RWPE2 (cell line): ENCODE measurements at places on chromosomes 2 and 18.

GRCh38 chr18:50956116-50956515 lies 11.7 kb upstream of the ELAC1 start:
- no peak for DNase-seq

DNA sequence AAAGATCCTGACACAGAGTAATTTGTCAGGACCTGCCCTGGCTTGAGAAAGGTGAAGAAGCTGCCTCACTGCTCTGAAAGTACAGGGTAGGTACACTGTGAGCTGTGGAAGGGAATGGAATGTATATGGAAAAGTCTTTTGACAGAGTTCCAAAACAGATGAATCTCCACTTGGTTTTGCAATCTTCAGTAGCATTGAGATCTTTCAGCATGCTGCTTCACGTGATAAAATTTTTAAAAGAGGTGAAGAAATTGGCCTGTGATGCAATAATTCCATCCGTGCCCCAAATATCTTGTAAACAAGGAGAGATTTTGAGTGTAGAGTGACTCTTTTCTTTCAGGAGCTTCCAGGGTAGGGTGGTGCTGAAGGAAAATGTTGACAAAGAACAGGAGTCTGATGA lies 123.1 kb downstream of the OSR1 start:
- peak; percentile 66 for DNase-seq

DNA sequence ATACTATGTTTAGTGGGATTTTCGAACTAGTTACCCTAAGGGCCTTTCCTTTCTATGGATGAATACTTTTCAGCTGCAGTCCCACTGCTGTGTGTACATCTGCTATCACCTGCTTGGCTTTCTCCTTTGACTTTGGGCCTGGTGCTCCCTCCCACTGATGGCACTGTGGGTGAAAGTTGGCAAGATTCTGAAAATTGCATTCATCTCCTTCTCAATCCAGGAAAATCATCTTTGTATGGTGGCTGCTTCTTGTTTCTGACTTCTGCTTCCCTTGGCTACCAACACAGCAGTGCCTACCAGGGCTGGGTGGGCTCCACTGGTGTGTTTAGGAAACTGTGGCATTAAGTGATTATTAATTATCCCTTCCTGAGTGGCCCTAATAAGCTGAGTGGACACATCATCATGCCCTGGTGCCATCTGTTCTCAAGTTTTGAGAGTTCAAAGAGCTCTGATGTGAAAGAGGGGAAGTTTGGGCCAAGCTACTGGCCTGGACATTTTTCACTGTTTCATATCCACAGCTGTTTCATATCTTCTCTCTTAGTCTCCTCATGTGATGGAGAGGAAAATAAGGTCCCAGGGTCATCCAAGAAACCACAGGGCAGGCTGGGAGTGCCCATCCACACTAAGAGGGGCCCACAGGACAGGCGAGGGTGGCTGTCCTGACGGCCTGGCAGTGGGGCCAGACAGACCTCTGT lies 16.7 kb downstream of the HK2 start:
- DNase-seq, result no peak

DNA sequence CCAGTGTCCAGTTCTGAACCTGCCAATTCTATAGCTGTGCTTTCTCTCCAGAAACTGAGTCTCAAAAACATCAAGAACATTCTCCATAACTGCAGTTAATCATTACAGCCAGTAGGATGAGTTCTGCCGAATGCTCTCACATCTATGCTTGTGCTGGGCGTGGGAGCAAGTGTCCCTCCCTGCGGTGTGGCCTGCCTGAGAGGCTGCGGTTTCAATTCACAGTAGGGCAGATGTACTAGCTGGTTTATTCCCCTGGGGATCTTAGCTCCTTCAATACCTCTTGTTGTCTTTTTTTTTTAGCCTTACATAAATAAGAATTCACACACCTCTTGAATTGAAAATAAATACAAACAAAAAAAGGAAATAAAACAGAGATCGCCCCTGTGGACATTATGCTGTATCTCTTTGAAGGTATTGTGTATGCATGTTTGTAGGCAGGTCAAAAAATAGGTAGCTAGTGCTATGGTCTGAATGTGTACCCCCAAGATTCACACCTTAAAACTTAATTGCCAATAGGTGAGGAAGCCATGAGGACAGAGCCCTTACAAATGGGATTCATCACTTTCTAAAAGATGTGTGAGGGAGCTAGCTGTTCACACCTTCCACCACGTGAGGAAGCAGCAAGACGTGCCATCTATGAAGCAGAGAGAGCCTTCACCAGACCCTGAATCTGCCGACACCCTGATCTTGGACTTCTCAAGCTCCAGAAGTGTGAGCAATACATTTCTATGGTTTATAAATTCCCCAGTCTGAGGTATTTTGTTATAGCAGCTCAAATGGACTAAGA lies 74.3 kb downstream of the BCL2L11 start:
- DNase-seq, result no peak

DNA sequence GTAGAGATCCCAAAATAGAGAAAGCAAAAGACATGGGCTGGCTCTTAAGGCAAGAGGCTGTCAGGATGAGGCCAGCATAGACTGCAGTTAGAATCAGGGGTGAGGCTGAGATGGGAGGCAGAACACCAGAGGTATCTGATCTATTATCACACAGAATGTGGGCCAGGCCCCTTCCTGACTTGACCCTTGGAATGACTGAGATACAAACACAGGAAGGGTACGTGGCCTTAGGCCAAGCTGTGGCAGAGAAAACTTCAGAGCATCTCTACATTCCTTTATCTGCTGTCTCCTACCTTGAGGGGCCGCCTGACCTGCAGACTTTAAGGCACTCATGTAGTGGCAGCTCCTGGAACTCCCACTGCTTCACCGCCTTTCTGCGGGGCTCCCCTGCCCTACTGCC lies 28.4 kb downstream of the TMEM17 start:
- no peak for DNase-seq

DNA sequence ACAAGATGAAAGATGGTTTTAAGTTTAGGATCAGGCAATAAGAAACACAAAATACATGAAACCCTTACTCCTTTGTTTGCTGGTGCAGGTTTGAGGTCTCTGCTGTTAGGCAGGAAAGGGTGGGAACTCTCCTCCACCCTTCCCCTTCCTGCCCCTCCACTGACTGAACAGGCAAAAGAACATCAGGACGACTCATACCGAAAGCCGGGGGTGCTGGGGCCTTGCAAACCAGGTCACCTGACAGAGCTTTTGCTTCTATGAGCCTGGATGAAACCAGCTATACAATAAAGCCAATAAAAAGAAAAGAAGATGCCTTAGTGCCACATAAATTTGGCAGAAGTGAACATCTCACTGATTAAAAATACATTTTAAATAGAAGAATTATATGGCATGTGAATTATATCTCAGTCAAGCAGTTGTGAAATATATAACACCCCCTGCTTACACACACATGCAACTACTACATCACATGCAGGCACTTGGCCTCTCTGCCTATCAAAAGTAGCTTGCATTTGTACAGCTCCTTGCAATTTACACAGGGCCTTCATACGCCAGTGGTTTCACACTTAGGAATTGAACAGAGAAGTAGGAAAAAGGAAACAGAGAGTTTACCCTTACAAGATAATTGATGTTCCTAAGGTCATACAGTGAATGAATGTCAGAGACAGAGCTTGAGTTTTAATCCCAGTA lies 215.1 kb upstream of the TRIB2 start:
- DNase-seq, result no peak

GRCh38 chr2:174959787-174960186 lies 45.4 kb downstream of the CHN1 start:
- DNase-seq, result no peak

GRCh38 chr18:80231151-80231550 lies 16.2 kb downstream of the PARD6G start:
- no peak for DNase-seq

GRCh38 chr18:48161911-48162698 lies 231.6 kb upstream of the SMAD2 start:
- DNase-seq, result no peak

DNA sequence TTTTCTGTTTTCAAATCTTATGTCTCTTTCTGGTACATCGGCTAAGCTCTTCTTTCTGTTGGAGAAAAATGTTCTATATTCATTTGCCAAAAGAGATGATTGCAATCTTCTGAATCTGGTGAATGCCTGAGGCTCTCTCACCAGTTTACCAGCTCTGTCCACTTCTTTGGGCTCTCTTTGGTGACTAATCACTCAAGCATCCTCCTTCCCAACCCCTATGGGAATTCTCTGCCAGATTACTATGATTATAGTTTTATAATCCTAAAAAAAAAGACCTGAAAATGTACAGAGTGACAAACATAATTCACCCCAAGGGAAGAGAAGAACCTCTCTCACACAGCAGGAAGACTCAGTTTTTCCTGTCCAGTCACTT lies 187.3 kb downstream of the CAMKMT start:
- no peak for DNase-seq
